ENCODE measurements at places on chromosomes 16 and 17. TPM values are rescaled to one million over a fixed set of nuclear protein-coding genes. Genes with fewer than 3 reads are reported as not detected.

OTOP2 gene
- total RNA-seq = not detected

KRT33A gene
- total RNA-seq = not detected

NETO2 gene
- 5.7 TPM for total RNA-seq

CNGB1 gene
- total RNA-seq = not detected

KCNH6 gene
- not detected for total RNA-seq

GRCh38 chr17:58591455-58591854 lies 77.0 kb upstream of the MTMR4 start:
- no peak for DNase-seq
- H3K27ac ChIP-seq = no peak overlapping the region
- no peaks in the 10 kb centered on the region for H3K4me1 ChIP-seq
- H3K4me3 ChIP-seq = no peak overlapping the region

DNA sequence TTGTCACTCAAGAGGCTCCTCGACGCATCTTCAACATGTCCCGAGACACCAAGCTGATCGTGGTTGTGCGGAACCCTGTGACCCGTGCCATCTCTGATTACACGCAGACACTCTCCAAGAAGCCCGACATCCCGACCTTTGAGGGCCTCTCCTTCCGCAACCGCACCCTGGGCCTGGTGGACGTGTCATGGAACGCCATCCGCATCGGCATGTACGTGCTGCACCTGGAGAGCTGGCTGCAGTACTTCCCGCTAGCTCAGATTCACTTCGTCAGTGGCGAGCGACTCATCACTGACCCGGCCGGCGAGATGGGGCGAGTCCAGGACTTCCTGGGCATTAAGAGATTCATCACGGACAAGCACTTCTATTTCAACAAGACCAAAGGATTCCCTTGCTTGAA lies 101.0 kb downstream of the HS3ST2 start:
- no peak overlapping the region for H3K4me3 ChIP-seq
- H3K27me3 ChIP-seq = peaks cover 5% of the 10 kb centered on the region
- DNase-seq = no peak
- H3K36me3 ChIP-seq = no peaks in the 10 kb centered on the region
- no peaks in the 10 kb centered on the region for H3K4me1 ChIP-seq

DNA sequence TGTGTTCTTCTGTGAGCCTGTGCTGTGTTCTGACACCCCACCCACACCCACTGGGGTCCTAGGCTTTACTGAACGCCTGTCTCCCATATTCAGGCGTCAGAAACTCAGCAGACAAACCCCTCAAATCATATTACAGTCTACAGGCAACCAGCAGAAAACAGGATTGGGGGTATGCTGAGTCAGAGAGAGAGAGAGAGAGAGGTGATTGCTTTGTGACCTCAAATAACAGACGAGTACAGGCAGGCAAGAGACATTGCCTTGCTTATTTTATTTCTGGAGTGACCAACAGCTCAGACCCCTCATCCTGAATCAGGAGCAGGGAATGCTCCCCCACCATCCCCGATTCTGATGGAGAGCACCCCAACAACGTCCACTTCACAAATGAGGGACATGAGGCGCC lies 473.9 kb downstream of the PMP22 start:
- no peak overlapping the region for H3K27ac ChIP-seq
- peaks cover 16% of the 10 kb centered on the region for H3K27me3 ChIP-seq
- H3K4me3 ChIP-seq = no peak overlapping the region

DNA sequence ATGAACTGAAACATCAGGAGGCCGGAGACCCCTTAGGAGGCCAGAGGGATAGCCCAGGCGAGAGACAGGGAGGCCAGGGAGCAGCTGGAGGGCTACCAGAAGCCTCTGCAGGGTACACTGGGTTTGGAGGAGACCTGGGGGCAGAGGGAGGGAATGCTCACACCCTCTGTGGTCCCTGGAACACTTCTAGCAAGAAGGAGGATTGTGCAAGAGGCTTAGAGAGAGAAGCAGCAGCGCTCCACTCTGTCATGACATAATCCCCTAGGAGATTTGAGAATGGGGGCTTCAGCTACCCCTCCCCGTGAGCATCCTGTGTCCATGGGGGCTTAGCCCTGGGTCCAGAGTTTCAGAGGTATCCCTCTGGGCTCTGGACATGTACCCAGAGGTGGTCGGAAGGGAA lies 15.8 kb downstream of the GPR142 start:
- no peaks in the 10 kb centered on the region for H3K27me3 ChIP-seq
- no peak overlapping the region for H3K4me3 ChIP-seq
- H3K4me1 ChIP-seq = no peaks in the 10 kb centered on the region
- no peak for DNase-seq
- H3K36me3 ChIP-seq = no peaks in the 10 kb centered on the region

DNA sequence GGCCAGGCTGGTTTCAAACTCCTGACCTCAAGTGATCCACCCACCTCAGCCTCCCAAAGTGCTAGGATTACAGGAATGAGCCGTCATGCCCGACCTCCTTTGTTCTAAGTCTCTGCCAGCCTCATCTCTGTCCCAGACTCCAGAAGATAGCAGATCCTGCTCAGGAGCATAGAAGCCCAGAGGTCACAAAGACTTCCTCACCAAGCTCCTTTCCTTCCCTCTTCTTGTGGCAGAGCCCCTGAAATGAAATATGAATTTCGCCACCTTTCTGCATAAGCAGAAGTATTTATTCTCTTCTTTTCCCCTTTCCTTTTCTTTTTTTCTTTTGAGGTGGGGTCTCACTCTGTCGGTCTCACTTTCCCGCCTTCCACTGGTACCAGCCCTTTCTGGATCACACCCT lies 11.5 kb upstream of the PIPOX start:
- no peak overlapping the region for H3K27ac ChIP-seq
- H3K27me3 ChIP-seq = peaks cover 34% of the 10 kb centered on the region

GRCh38 chr16:22868593-22869224 lies 54.7 kb downstream of the HS3ST2 start:
- peaks cover 9% of the 10 kb centered on the region for H3K27me3 ChIP-seq
- no peak overlapping the region for H3K27ac ChIP-seq
- H3K4me1 ChIP-seq = no peaks in the 10 kb centered on the region
- no peaks in the 10 kb centered on the region for H3K36me3 ChIP-seq

DNA sequence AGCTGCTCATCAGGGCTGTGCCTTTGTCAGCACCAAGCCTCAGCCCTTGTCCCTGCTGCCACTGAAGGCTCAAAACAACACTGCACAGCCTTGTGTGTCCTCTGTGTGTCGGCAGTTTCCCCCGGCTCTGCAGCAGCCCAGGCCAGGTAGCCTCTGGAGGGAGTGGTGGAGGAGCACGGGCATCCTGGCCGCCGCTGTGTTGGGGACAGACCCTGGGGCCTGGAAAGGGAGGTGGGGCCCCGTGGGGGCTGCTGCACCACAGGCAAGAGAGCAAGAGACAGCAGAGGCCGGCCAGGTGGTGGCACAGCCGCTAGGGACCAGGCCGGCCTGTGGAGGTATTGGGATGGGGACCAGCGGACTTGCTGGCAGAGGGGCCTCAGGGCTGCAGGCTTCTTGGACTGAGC lies 96.9 kb upstream of the ZNF750 start:
- peaks cover 42% of the 10 kb centered on the region for H3K36me3 ChIP-seq
- no peak for DNase-seq
- H3K4me3 ChIP-seq = no peak overlapping the region
- no peak overlapping the region for H3K27ac ChIP-seq

GRCh38 chr17:58184986-58185761 lies 7.4 kb upstream of the EPX start:
- no peak for DNase-seq
- no peaks in the 10 kb centered on the region for H3K36me3 ChIP-seq
- no peaks in the 10 kb centered on the region for H3K4me1 ChIP-seq
- no peak overlapping the region for H3K4me3 ChIP-seq

DNA sequence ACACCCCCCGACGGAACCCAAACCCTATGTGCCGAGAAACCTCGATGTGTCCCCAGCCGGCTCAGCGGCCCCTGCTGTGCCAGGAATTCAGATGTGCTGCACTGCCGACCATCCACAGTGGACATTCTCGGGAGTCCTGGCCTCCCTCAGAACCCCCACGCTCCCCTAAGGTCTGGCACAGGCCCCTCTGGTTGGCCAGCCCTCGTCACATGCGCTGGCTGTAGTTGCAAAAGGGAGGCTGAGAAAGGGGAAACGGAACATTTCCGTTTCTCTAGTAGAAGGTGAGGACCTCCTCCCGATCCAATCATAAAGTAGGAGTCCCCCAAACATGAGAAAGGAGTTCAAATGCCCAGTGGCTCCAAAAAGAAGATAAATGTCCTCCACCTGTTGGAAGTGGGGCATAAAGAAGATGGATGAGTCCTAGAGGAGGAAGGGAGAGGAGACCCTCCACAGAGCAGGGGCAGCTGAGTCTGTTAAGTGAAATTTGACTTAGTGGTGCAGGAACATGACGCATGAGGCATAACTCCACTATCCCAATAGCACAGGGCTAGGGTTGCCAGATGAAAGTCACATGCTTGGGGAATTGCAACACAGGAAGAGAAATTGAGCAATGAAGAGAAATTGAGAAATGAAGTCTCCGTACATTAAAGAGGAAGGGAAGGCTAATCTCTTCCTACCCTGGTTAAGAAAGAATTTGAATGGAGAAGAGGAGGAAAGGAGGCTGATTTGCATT lies 49.3 kb upstream of the WSB1 start:
- peaks cover 14% of the 10 kb centered on the region for H3K4me1 ChIP-seq
- DNase-seq = no peak
- H3K4me3 ChIP-seq = no peak overlapping the region
- H3K27me3 ChIP-seq = peaks cover 11% of the 10 kb centered on the region
- no peak overlapping the region for H3K27ac ChIP-seq
